ENCODE measurements at places on chromosomes 7 and 10. TPM values are rescaled to one million over a fixed set of nuclear protein-coding genes. Genes with fewer than 3 reads are reported as not detected.

The TAS2R5 gene
- 4.0 TPM for total RNA-seq

DNA sequence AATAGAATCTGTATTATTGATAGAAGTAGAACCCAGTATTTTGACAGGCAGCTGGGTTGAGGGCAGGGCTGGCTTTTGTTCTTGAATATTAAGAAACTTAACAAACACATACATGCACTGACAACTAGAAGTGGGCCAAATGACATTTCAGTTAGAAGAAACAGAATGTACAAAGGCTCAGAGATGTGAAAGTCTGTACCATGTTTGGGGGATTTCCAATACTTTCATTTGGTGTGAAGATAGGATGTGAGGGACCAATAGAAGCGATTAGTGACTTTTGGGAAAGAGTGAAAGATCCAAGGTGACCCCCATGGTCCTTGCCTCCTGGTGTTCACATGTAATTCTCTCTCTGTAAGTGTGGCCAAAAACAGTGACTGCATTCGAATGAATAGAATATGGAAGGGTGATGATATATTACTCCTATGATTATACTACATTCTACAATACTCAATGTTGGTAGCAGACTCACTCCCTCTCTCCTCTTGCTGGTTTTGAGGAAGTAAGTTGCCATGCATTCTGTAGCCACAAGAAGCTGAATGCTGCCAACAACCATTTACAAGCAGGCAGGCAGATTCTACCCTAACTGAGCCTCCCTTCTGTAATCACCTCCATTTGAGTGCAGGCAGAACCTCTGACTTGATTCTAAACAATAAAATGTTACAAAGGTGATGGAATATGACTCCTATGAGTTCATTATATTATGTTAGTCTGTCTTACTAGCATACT lies 151.4 kb downstream of the TMEM168 start:
- no peaks in the 10 kb centered on the region for H3K27me3 ChIP-seq
- H3K27ac ChIP-seq: no peak overlapping the region
- H3K4me3 ChIP-seq: no peak overlapping the region
- no peak for DNase-seq

DNA sequence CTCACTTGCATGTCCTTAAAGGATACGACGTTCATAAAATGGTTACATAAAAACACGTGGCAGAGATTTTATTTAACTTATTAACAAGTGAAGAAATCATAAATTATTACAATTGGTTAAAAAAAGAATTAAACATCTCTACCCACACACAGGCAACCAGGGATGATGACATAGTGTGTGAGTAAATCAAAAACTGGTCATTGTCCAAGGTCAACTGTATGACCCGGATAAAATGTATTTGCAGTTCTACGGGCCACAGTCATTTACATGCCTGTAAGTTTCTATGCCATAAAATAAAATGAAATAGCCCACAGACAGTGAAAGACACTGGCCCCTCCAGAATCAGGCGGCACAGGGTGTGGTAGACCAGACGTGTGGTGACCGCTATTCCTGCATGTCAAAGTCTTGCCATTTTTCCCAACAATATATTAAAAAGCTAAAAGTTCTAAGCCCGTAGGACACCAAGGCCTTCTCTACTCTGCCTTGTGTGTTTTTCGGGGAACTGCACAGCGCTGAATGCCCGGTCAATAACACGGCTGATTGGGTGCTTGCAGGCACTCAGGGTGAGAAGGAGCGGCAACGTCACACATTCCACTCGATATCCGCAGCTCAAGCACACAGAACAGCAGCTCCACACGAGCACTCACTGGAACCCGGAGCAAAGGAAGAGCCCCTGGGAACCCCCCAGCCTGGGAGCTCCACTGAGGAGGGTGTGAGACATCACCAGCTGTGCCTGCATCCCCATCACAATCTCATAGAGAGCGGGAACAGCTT lies 143.3 kb upstream of the PPP2R2D start:
- no peak overlapping the region for H3K4me3 ChIP-seq
- H3K4me1 ChIP-seq: no peaks in the 10 kb centered on the region
- H3K27ac ChIP-seq: no peak overlapping the region
- H3K36me3 ChIP-seq: no peaks in the 10 kb centered on the region
- DNase-seq: no peak

DNA sequence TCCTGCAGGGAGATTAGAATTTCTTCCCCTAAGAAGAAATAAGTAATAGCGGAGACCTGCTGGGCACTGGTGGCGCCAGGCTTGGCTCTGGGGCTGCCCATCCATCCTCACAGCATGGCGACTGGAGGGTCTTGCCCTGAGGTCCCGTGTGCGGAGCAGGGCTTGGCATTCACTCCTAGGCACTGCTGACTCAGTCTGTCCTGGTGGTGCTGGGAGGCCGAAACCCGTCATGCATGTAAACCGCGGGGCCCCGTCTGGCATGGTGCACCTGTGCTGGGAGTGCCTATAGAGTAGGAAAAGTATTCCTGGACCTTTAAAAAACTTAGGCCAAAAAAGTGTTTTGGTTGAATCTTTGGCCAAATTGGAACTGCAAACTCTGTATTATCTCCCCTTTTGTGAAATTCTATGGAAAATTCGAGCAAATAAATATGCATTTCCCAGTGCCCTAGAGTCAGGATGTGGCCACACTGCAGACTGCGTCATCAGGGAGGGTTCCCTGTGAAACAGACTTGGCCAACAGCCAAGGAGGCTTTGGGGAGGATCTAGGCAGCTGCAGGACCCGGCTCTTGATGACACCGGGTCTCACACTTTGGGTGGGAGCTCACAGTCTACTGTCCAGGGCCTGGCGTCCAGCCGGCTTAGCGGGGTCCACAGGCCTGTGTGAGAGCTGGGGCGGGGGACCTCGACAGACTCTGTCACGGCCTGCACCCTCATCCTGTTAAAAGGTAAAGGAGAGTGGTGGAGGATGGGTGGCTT lies 122.3 kb downstream of the VIPR2 start:
- H3K27me3 ChIP-seq: no peaks in the 10 kb centered on the region
- no peak overlapping the region for H3K4me3 ChIP-seq
- peaks cover 3% of the 10 kb centered on the region for H3K4me1 ChIP-seq

- no peak overlapping the region for H3K27ac ChIP-seq
- no peaks in the 10 kb centered on the region for H3K4me1 ChIP-seq
- no peaks in the 10 kb centered on the region for H3K27me3 ChIP-seq
These were observed 210.7 kb upstream of the MDFIC start for GRCh38 chr7:114711241-114711640.

The SAMD8 gene
- total RNA-seq: 41.5 TPM

The ITPRIP gene
- 35.8 TPM for total RNA-seq
